Glomerular endothelial cell (primary cell): ENCODE measurements at places on chromosomes 4 and X. TPM values are rescaled to one million over a fixed set of nuclear protein-coding genes. Genes with fewer than 3 reads are reported as not detected.

DNA sequence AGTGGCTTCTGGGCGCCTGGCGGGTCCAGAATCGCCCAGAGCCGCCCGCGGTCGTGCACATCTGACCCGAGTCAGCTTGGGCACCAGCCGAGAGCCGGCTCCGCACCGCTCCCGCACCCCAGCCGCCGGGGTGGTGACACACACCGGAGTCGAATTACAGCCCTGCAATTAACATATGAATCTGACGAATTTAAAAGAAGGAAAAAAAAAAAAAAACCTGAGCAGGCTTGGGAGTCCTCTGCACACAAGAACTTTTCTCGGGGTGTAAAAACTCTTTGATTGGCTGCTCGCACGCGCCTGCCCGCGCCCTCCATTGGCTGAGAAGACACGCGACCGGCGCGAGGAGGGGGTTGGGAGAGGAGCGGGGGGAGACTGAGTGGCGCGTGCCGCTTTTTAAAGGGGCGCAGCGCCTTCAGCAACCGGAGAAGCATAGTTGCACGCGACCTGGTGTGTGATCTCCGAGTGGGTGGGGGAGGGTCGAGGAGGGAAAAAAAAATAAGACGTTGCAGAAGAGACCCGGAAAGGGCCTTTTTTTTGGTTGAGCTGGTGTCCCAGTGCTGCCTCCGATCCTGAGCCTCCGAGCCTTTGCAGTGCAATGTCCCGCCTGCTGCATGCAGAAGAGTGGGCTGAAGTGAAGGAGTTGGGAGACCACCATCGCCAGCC is at the start of gene ATOH1:
Gene ATOH1, plus strand, starts transcription at position 422 of the 663 bp plus-strand sequence. Its CDS starts 174 bp downstream, at position 596.
- DNase-seq = no peak

GRCh38 chr4:137029026-137029425 is 503.3 kb downstream of the PCDH18 start:
- no peak for DNase-seq

DNA sequence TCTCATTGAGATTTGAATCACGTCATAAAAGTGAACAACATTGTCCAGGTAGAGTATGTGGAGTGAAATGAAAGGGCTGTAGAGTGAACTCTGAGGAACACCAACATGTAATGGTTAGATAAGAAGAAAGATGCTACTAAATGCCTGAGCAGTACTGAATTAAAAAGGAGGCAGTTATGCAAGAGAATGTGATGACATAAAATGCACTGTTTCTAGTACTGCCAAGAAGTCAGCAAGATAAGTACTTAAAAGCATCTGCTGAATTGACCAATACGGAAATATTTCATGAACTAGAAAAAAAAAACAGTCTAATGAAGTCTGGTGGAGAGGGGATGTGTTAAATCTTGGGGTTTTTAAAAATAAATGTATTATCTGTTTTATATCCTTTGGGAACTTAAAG is 583.8 kb upstream of the GALNT7 start:
- DNase-seq = no peak

DNA sequence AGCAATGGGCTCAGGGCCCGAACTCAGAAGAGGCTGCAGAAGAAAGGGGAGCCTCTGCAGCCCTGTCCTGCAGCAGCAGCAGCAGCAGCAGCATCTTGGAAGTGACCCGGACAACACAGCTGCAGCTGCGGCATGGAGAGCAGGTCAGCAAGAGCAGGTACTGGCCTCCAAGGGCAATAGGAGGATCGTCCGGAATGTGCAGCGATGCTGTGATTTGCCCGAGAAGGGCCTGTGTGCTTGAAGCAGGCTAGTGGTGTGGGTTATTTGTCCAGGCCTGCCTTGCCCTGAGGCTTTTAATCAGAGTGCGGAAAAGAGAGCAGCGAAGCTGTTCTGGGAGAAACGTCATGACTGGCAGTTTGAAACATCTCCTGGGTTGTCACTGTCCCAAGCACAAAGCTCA is 126.0 kb downstream of the F11 start:
- DNase-seq = no peak

DNA sequence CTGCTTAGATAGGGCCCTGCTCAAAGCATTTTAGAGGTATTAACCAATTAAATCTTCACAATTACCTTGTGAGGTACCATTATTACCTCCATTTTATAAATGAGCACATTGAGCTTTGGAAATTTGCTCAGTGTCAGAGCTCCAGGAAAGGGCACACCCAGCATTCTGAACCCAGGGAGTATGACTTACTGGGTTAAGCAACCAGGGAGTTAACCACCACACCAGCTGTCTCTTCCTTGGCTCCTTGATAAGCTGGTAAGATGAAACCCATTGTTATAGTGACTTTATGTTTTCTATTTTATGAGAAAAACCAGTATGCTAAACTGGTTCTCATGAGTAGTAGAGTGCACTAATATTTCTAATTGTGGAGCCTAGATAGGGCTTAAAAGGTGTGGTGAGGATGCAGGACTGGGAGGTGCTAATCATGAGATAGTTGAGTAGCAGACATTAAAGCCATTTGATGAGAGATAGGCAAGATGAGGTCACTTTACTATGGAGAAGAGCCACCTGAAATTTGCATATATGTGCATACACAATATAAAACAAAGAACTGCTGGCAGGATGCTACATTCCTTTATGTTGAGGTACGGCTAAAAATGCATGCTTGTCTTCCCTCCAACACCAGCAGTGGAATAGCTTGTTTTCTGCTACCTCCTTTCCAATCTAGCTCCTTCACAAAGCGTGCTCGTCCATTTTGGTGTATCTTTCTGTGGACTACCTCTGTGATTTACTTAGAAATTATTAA is 556.1 kb downstream of the SPRY1 start:
- no peak for DNase-seq

- no peak for DNase-seq
Measured at GRCh38 chrX:40733706-40734105, 1.6 kb downstream of the MED14 start.

The HPGD gene
- 4.6 TPM in 1 of 2 replicates, not detected in the other for total RNA-seq

The CABS1 gene
- not detected in 2 replicates for total RNA-seq

- DNase-seq = no peak
Measured at GRCh38 chrX:3501833-3502535, 155.5 kb upstream of the MXRA5 start.

- no peak for DNase-seq
Measured at GRCh38 chr4:104494822-104495559, at the start of gene CXXC4. CXXC4 (minus strand) TSS chr4:104494894; CDS start chr4:104491802, 3,092 bp downstream.

DNA sequence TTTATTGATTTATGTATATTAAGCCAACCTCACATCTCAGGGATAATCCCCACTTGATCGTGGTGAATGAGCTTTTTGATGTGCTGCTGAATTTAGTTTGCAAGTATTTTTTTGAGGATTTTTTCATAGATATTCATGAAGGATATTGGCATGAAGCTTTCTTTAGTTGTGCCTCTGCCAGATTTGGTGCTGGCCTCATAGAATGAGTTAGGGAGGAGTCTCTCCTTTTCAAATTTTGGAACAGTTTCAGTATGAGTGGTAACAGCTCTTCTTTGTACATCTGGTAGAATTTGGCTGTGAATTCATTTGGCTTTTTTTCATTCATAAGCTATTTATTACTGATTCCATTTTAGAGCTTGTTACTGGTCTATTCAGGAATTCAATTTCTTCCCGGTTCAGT is 197.2 kb upstream of the NDST4 start:
- DNase-seq = no peak

GRCh38 chrX:72621163-72621562 is 48.5 kb upstream of the HDAC8 start:
- no peak for DNase-seq

DNA sequence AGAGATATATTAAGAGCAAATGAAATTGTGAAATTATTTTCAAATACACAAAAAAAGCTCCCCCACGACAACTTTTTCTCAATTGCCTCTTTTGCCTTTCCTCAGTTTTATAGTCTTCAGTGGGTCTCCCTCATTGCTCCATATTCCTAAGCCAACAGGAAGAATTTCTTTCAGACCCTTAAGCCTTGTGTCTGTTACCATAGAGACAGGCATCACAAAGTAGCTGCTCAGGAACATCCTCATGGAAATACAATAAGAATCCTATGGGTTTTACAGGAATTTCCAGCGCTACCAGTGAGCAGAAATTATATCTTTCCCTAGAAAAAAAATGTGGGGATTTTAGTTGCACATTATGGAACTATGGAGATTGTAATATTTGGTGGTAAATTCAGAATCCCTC is 121.9 kb upstream of the DMD start:
- DNase-seq = no peak

GRCh38 chr4:55663145-55663544 is 27.0 kb upstream of the NMU start:
- no peak for DNase-seq

DNA sequence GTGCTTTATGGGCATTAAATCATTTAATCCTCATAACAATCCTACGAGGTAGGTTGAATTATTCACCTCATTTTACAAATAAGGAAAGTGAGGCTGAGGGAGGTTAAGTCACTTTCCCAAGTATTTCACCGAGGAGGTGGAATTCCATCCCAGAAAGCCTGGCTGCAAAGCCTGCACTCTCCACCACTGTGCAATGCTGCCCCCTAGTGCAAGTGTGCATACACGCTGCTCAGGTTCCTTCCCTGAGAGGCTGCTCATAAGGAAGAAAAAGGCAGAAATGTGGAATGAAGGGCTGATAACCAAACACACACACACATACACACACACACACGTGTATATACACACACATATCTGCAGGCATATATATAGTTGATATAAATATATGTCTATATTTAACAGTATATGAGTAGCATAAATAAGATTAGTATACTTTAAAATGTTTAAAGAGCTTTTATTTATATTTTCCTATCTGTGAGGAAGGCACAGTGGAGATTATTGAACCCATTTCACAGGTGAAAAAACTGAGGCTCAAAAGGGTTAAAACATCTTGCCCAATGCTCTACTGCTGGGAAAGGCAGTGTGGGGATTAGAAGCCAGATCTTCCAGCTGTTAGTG is 714.5 kb upstream of the TENM3 start:
- no peak for DNase-seq

GRCh38 chr4:8747467-8748235 is 124.0 kb downstream of the HMX1 start:
- no peak for DNase-seq

GRCh38 chrX:103919270-103919637 is 43.2 kb upstream of the TMSB15B start:
- no peak for DNase-seq

DNA sequence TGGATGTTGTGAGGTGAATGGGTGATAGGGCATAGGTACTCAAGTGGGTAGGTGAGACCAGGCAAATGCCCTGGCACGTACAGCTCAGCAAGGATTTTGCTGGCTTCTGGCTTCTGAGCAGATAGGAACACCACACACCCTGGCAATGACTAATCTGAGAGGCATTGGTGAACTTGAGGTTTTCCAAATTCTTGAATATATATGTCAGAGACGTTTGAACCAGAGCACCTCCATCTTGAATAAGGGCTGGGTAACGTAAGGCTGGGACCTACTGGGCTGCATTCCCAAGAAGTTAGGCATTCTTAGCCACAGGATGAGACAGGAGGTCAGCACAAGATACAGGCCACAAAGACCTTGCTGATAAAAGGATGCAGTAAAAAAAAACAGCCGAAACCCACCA is 204.5 kb downstream of the NLGN4X start:
- DNase-seq = no peak

The MAGEA10 gene
- not detected in 2 replicates for total RNA-seq

GRCh38 chr4:182065255-182065654 is 177.9 kb upstream of the TENM3 start:
- DNase-seq = no peak

The PAQR3 gene
- total RNA-seq = 10.9 and 15.2 TPM in 2 replicates

The ADGRA3 gene
- 15.4 and 19.2 TPM in 2 replicates for total RNA-seq

- DNase-seq = no peak
Measured at GRCh38 chr4:96691521-96691920, 851.6 kb downstream of the PDHA2 start.

- DNase-seq = no peak
Measured at GRCh38 chr4:118277243-118277642, 75.6 kb downstream of the PRSS12 start.

The NUP54 gene
- total RNA-seq = 24.8 and 28.5 TPM in 2 replicates
